ENCODE measurements at places on chromosomes 2 and 18. TPM values are rescaled to one million over a fixed set of nuclear protein-coding genes. Genes with fewer than 3 reads are reported as not detected.

Gene DNAH7
- 0.05 TPM for total RNA-seq

Gene ZAP70
- not detected for total RNA-seq

Gene PRSS56
- 1.9 TPM for total RNA-seq

Gene CHRNA1
- total RNA-seq, result 84.6 TPM

Measured in gastrocnemius medialis (tissue), 4 donors.